ENCODE measurements at places on chromosomes 5 and 9.

DNA sequence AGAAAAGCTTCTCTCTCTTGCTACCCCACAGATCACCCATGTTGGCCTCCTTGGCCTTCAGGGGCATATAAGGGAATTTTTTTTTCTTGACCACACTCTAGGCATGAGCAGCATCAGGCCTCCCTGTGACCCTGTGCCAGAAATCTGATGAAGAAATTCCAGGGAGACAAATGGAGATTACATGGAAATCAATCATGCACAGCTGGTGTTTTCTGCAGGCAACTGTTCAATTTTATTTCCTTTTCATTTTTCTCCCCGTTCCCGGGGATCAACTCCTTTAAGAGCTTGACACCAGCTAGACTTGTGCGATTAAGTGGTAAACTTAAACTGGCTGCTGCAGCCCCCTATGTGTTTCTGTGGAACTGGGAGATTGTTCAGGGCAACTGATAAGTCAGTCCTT is 59.3 kb downstream of the GALNT10 start:
- DNase-seq, result no peak

- no peak for DNase-seq
These were observed 9.7 kb upstream of the AJM1 start for GRCh38 chr9:136832581-136832980.

DNA sequence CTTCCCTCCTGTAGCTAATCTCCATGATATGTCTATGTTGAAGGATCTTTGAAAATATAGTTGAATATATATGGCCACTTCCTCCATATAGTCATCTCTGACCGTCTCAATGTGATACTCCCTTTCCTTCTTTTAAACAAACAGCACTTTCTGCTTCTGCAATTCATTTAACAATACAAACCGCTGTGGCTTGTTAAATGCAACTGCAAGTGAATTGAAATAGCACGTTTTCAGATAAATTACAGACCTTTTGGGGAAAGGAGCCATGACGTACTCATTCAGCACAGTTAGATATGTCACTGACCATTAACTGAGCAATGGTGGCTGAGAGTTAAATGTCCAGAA is 82.5 kb downstream of the FBXO38 start:
- DNase-seq, result no peak

DNA sequence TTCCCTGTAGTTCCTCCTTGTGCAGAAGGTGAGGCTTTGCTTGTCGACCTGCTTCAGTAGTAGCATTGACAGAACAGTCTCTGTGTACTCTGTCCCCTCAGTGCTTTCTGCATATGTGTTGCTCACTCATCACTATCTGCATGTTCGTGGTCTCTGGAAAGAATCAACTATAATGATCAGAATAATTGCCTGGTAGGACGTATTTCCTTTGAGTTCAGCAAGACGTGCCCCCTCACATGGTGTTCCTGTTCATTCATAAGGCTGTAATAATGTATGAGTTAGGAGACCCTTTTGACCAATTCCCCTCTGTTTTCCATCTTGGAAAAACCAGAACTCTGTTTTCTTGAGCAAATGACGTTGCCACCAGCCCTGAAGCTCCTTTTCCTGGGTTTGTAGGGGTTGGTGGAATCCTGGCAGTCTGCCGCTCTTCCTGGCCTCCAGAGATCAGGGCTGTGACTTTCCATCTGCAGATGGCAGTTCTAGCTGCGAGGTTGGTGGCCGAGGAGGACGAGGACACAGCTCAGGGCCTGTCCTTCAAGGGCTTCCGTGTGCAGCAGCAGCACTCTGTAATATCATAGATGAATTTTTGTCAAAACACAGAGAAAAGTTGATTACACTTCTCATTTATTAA is 61.9 kb downstream of the EXOSC2 start:
- no peak for DNase-seq

DNA sequence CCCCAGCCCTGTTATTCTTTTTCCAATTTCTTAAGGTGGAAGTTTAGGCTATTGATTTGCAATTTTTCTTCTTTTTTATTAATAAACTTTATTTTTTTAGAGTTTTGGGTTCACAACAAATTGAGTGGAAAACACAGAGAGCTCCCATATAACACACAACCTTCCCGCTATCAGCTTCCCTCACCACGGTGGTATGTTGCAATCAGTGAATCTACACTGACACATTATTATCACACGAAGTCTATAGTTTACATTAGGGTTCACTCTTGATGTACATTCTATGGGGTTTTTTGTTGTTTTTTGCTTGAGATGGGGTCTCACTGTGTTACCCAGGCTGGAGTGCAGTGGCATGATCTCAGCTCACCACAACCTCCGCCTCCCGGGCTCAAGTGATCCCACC is 4.8 kb upstream of the NFX1 start:
- no peak for DNase-seq

DNA sequence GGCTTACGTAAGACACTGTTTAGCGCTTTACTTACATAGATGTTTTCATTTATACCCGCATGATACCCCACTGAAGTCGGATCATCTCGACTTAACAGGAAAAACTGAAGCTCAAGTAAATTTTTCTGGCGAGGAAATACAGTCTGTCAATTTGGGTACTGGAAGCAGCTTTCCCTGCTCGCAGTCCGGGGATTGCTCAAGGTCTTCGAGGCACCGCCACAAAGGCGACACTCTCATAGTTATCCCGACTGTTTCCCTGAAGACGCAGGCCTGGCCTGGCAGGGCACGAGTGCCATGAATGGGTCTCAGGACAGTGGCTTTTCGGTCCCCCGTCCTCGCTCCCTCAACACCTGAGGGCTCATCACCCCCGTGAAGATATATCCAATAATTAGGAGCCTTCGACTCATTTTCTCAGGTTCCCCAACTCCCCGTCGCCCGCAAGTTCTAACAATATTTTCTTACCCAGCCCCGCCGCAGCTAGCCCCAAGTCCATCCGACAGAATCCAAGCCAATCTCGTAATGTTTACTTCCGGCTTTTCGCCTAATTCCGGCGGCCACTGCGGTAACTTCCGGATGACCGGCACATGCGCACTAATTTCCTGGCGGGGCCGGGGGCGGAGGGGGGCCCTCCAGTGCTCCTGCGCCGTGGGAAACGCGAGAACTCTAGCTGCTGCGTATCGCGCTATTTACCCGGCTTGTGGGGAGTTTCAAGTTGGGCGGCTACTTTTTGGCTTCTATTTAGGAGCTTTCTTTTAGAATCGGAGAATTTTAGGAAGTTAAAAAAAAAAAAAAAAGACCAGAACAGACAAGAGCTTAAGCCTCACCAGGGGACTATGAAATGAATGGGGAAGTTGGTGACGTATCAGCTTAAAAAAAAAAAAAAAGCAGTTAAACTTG is at the start of gene SLU7:
Gene SLU7 (minus strand): TSS at position 521 of the 897 bp plus-strand sequence. CDS start 3,787 bp downstream, outside the sequence.
- peak; percentile 96 for DNase-seq

DNA sequence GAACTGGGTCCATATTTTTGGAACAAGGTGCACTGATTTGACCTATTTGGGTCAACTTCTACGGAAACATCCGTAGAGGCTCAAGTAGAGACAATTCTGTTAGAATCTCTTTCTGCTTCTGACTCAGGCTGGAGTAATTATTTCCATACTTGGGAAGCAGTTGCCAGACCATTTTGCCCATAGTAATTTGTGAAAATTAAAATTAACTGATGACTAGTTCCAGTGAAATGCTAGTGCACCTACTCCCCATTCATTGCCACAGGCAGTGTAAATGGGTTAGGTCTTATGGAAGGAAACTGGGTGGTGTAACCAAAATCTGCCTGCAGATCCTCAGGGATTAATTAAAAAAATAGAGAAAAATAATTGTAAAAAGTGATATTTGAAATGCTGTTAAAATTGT is 201.1 kb downstream of the TENT4A start:
- DNase-seq, result no peak

DNA sequence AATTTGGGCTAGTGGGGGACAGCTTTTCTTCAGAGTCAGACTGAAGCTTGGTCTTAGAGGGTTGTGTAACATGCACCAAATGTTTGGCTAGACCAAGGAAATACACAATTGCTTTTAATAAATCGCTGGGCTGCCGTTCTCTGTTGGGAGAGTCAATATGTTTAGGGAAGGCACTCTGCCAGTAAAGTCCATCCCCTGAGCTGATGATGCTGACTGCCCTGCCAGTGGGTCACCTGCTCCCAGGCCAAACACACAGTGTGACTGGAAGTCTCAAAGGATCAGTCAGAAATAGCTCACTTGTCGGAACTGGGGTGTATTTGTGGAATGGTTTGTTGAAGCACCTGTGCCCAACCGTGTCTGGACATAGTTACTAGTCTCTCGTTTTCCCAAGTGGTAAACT is 17.9 kb upstream of the ZNF474 start:
- DNase-seq, result no peak

DNA sequence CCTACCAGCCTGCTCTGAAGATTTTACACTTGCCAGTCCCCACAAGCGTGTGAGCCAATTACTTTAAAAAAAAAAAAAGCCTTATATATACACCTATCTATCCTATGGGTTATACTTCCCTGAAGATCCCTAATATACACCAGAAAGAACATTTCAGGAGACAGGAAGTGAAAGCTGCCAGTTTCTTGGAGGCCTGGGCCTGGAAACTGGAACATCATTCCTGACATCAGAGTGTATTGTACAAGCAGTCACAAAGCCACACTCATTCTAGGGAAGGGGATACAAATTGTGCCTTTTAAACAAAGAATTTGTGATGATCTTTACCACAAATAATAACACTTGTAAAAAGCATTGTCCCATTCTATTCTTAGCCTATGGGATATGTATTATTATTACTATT is 98.3 kb upstream of the FBN2 start:
- DNase-seq, result no peak

- DNase-seq, result no peak
These were observed 109.0 kb downstream of the VAV2 start for GRCh38 chr9:133882849-133883755.

- no peak for DNase-seq
These were observed 20.7 kb downstream of the SKP2 start for GRCh38 chr5:36172599-36172998.

GRCh38 chr9:36194326-36195000 is 3.7 kb downstream of the CLTA start:
- DNase-seq, result no peak

All from activated CD4-positive, alpha-beta T cell treated with anti-CD3 and anti-CD28 coated beads, Interleukin-10, Interleukin-2, amounts not matched to agents 100 ng/mL and 50 ng/mL, durations not matched to agents 16 hours and 8 hours (primary cell).